ENCODE measurements at places on chromosomes 12 and 14.

- ATAC-seq = no peak
Measured at GRCh38 chr12:62922539-62922938, 12.4 kb downstream of the PPM1H start.

DNA sequence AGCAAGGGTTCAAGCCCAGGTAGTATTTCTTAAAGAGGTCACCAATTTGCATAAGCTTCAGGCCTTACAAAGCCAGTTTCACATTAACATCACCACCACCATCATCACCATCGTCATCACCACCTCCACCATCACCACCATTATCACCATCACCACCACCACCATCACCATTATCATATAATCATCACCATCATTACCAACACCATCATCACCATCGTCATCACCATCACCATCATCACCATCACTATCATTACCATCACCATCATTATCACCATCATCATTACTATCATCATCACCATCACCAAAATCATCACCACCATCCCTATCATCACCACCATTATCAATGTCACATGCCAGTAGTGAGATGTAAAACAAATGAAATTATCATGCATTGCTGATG is 50.4 kb upstream of the RIMBP2 start:
- ATAC-seq = no peak

DNA sequence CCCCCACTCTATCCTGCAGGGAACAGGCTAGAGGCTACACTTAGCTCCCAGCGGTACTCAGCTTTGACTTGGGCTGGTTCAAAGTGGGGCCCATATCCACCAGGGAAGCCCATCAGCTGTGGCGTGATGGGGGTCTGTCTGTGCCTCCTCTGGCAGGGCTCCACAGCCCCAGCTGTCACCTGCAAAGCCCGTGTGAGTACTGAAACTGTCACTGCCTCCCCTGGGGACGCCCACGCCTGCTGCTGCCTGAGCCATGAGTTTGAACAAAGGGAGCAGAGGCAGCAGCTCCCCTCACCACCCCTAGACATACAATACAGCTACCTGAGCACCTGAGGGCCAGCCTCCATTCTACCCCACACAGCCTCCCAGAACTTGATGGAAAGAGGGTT is 5.0 kb downstream of the REM2 start:
- ATAC-seq = peak; percentile 76

- ATAC-seq = no peak
Measured at GRCh38 chr12:129681151-129681550, 222.7 kb downstream of the TMEM132D start.

DNA sequence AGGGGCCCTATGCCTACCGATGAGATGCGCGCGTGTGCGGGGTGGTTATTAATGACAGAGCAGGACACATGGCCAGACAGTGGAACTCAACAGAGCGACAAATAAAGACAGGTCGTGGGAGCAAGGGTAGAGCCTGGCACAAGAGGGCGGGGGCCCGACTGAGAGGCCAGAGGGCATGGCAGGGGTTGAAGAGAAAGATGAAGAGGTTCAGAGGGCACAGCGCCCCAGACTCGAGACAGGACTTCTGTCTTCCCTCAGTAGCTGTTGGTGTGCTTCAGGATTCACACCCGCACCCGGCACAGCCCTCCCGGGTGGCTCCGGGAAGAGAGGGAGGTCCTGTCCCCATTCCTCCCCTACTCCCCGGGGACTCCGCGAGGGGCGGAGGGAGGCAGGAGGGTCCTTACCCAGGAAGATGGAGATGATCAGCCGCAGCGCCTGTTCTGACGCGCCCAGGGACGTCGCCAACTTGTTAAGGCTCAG is 366 bp downstream of the LPCAT3 start:
- peak; percentile 24 for ATAC-seq

- no peak for ATAC-seq
Measured at GRCh38 chr12:58804749-58805148, 115.6 kb downstream of the LRIG3 start.

Measured in stimulated activated memory B cell treated with anti-CD40 and anti-IgM and Interleukin-4, amounts not matched to agents 10 μg/mL and 1 μg/mL and 100 μg/mL, for 72 hours (primary cell).